NCI-H1694 treated with DMSO at 0.1 percent for 48 hours (cell line): ENCODE measurements at places on chromosomes 16 and 17.

DNA sequence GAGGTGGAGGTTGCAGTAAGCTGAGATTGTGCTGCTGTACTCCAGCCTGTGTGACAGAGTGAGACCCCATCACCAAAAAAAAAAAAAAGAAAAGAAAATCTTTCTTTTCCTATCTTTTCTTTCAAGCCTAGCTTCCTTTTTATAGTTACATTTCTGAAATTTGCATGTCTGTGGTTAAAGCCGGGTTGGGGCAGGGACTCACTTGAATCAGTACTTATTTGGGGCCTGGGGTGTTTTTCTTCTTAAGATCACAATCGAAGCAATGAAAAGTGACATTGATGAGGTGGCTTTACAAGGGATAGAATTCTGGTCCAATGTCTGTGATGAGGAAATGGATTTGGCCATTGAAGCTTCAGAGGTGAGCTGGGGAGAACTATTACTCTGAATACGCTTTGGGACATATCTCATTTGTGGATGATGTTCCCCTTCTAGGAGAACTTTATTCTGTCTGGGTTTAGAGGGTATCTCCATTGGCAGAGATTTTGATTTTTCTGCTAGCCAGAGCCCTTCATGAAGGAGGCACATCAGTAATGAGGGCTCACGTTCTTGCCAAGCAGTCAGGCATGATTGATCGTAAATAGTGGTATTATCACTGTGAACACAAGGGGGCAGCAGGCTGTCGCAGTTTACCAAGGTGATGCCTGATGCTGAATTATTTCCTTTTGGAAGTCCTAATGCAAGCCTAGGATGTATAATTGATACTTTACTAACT is 14.3 kb downstream of the KPNB1 start:
- peak; percentile 73 for DNase-seq

DNA sequence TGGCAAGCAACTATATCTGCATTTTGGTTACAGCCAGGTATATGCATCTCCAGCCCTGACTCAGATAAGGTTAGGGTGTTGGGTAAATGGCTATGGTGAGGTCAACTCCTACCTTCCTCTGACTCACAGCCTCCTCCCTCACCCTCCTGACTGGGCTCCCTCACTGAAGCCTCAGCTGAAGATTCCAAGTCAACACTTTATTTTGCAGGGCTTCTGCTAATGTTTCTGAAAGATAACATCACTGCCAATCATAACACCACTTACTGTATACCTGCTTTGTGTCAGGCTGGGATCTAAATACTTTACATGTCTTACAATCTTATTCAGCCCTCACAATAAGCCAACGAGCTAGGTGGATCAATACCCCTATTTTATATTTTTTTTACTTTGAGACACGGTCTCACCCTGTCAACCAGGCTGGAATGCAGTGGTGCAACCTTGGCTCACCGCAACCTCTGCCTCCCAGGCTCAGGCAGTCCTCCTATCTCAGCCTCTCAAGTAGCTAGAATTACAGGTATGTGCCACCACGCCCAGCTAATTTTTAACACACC is 47.8 kb upstream of the GCSH start:
- no peak for DNase-seq

DNA sequence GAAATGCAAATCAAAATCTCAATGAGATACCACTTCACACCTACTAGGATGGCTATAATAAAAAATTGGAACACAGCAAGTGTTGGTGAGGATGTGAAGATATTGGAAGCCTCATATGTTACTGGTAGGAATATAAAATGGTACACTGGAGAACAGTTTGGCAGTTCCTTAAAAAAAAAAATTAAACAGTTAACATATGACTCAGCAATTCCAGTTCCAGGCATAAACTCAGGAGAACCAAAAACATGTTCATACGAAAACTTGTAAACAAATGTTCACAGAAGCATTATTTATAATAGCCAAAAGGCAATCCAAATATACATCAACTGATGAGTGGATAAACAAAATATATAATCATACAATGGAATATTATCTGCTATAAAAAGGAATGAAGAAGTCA is 28.2 kb downstream of the ZNF652 start:
- DNase-seq: no peak

DNA sequence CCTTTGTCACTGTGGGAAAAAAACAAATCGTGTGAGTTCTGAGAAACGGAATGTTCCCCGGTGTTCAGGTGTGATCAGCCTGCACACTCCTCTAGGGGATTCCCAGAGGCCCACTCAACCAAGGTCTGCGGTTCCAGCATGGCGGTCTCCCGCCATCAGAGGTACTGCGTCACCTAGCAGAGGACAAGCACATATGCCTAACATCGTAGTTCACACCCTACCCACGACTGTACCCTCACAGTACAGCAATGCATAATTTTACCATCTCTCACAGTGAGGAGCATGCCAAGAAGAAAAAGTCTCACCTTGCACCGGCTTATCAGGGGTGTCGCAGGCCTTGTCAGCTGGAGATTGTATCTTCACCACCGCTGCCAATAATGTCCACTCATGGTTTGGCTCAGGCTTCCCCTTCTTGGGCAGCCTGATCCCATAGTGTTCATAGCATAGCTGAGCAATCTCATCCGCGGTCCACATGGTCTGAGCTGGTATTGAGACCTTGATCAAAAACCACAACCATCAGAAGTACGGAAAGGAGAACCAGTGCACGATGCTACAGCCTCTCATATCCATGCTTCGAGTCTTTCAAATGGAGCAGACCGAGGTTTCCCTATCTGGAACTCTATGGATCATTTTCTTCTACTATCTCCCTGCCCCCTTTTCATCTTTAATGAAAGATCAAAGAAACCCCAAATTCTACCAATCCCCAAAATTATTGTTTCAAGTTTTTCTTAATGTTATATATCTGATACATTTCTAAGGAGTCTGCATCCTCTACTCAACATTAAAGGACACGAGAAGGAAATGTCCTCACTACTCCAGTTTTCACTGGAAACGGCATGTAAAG is 2.5 kb downstream of the ADAT1 start:
- DNase-seq: no peak

GRCh38 chr17:44708401-44709263 is at the start of gene DBF4B:
Gene DBF4B (plus strand): TSS chr17:44708665. CDS start chr17:44708821, 156 bp downstream.
- DNase-seq: peak; percentile 90

DNA sequence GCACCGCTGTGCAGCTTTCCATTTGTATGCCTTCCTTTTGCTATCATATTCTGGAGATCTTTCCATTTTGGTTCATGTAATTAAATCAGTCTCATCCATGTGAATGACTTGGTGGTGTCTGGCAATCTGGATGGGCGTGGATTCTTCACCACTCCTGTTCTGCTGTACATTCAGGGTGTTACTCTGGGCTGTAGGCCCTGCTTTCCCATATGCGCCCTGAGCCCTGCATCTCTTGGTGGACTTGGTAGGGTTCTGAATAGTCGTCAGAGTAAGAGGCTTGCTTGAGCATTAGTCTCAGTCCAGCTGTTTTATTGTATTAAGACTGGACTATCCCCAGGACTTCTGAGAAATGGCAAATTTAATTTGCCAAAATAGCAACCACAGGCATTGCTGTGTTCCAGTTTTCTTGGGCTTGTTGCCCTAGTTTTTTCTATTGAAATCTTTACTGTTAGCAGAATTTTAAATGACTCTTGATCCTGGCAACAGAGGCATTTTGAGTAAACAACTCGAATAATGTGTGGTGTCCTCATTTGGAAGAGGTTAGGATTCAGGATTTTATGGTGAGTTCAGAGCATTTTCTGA is 14.9 kb downstream of the BANP start:
- DNase-seq: no peak

DNA sequence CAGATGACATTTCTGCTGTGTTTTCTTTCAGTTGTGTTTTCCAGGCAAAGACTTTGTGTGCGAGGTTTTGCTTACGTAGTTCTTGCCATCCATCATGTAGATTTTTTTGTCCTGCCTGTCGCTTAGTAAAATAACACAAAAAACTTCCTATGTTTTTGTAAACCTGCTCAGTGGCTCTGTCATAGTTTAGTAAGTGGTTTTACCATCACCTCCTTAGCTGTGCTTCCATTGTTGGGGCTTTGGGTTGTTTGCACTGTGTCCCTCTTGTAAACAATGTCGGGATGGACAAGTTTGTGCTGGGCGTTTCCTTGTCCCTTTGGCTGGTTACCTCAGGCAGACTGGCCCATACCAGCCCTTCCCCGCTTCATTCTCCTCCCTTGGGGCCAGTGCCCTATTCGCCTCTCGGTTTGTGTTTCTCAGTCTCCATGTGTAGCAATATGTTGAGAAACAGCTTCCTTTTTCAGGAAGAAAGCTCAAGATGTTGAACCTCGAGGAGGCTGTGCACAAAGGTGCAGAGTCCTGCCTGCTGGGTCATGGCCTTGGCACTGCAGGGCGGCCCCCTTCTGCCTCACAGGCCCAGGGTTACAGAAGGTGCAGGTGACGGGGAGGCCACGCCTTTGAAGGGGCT is 74.6 kb downstream of the KSR1 start:
- DNase-seq: no peak

DNA sequence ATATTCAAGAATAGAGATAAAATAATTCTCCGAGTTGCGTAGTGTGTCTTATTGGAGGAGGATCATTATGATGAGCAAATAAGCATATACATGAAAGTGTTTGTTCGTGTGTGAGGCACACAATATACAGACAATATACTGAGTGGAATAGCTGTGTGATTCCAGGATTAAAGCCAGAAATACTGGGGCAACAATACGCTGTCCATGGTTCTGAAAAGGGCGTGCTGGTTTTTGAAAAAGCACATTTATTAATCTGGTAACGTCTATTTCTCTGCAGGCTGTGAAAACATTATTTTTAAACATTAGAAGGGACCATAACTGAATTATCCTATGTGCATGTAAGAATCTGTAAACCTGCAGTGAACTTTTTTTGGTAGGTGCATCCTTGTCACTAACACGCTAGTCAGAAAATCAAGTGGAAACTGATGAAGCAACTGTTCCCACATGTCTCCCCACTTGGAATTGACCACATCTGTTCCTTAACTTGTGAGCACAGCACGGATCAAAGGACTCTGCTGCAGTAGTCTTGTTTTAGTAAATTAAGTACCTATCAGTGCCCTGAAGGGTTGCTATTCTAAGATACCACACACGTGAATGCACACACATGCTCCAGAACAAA is 346.0 kb downstream of the GRIN2A start:
- DNase-seq: no peak

DNA sequence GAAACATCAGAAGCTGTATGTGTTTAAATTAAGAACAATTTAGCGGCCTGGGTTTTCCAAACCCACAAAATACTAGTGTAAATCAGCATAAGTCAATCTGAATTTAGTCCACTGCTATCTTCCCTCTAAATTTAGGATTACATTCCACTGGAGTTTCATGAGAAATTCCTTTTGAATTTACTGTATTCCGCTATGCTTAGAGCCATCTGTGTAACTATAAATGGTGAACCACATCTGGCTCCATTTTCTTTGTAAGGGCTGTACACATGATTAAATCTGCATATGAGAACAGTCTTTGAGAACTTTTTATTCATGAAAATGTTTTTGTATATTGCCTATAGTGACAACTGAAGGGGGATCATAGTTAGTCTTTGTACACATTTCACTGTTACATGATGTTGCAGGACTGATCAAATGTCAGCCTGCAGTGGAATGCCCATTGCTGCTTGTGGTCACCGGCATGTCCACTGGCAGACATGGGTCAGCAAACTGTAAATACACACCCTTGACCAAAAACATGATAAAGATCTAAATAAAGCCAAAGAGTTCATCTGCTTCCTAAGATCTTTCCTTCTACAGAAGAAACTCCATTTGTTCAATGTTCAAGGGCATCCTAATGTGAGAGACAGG is 36.8 kb downstream of the RPGRIP1L start:
- DNase-seq: no peak

DNA sequence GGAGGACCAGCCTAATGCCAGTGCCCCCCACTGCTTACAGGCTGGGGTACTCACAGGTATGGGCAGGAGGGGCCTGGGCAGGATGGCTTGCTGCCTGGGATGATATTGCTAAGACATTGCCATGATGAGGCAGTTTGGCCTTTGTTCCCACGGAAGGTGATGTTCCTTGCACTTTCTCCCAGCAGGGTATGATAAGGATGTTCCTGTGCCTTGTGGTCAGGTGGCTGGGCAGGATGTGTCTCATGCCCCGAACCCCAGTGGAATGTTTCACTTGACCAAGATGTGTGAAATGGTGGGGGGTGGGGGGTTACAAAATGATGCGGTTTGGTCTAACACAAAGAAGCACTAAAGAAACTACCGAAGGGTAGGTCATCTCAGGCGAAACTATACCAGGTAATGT is 337.8 kb upstream of the ZFHX3 start:
- DNase-seq: no peak

GRCh38 chr17:31476525-31477416 is 85.3 kb downstream of the RAB11FIP4 start:
- no peak for DNase-seq

- no peak for DNase-seq
These were observed 68.1 kb downstream of the GAS7 start for GRCh38 chr17:10130263-10130662.

DNA sequence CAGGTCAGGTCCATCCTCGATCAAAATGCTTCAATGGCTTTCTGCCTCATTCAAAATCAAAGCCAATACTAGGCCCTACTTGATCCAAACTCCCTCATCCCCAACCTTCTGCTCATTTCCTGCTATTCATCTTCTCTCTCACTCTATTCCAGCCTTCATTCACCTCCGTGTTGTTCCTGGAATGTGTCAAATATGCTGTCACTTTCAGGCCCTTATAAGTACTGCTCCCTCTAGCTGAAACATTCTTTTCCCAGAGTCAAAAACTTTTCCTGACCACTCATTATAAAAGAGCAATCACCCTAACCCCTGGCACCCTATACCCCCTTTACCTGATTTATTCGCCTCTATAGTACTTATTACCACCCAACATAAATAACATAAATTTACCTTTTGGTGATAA is 303.7 kb upstream of the PMFBP1 start:
- no peak for DNase-seq

- DNase-seq: no peak
These were observed 3.4 kb upstream of the MEFV start for GRCh38 chr16:3259836-3260235.

DNA sequence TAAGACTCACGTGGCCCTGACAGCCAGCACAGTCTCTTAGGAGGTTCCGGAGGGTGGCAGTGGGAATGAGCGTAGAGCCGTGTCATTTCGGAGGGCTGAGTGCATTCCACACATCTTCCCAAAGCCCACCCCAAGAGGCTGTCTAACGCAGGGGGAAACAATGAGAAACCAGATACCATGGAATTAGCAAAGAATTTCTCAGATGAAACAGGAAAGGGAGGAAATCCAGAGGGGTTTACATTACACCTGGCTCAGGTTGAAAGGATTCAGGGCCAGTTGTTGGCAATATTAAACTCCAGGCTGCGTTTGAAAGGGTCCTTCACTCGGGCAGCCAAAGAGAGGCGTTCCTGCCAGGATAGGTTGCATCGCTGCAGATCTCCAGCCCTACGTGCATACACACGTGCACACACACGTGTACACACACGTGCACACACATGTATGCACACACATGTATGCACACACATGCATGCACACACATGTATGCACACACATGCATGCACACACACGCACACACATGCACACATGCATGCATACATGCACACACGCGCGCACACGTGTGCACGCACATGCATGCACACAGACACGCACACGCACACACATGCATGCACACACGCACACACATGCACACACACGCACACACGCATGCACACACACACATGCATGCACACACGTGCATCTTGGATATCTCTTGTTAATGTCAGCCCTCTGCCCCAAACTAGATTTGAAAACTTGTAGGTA is 12.2 kb downstream of the CBX4 start:
- no peak for DNase-seq
